ENCODE measurements at places on chromosomes 12 and 14. TPM values are rescaled to one million over a fixed set of nuclear protein-coding genes. Genes with fewer than 3 reads are reported as not detected.

- no peak for DNase-seq
Observed at GRCh38 chr12:8913702-8914032, 642 bp upstream of the PHC1 start.

DNA sequence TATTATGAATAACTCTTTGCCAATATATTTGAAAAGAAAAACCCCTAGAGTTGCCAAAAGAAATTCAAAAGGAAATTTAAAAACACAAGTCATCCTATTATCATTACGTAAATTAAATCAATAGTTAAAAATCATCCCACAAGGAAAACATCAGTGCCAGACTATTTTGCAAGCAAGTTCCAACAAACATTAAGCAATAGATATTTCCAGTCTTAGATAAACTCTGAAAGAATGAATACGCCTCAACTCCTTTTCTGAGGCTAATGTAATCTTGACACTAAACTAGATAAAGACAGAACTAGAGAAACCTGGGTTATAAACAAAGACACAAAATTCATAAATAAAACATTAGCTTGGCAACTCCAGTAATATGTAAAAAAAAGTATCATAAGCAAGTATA, 245.9 kb downstream of the FOXN3 start:
- DNase-seq: no peak

- DNase-seq: peak; percentile 28
Observed at GRCh38 chr14:84458881-84459280, 1071.1 kb upstream of the FLRT2 start.

DNA sequence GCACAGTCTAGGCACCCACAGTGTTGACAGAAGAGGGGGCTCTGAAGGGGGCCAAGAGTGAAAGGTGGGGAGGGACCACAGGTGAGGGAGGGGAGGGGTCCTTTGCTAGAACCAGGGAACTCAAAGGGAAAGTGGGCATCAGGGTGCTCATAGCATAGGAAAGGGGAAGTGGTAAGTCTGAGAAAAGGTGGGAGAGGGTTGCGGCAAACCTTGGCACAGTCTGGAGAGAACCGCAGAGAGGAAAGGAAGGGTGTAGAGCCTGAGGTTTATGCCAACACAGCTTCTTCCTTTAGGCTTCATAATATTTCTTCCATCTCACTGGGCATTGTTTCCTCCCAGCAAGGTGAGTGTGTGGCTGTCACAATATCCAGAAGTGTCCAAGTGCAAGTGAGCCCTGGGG, 11.5 kb upstream of the PLEK2 start:
- no peak for DNase-seq

Gene LLPH
- total RNA-seq: 10.7 TPM

Gene KLRK1
- total RNA-seq: 1.7 TPM

Measured in tongue (tissue), 3 donors.